Endothelial cell of umbilical vein (primary cell): ENCODE measurements at places on chromosomes 2 and 18.
A peak's percentile ranks its signal among the peaks of the same experiment; 100 is the strongest.

GRCh38 chr2:145739681-145740080 lies 1219.8 kb upstream of the ZEB2 start:
- DNase-seq: no peak

GRCh38 chr18:76348267-76349066 lies 146.6 kb downstream of the ZNF516 start:
- DNase-seq: no peak

GRCh38 chr2:237570776-237571335 lies 4.5 kb downstream of the PRLH start:
- DNase-seq: no peak

DNA sequence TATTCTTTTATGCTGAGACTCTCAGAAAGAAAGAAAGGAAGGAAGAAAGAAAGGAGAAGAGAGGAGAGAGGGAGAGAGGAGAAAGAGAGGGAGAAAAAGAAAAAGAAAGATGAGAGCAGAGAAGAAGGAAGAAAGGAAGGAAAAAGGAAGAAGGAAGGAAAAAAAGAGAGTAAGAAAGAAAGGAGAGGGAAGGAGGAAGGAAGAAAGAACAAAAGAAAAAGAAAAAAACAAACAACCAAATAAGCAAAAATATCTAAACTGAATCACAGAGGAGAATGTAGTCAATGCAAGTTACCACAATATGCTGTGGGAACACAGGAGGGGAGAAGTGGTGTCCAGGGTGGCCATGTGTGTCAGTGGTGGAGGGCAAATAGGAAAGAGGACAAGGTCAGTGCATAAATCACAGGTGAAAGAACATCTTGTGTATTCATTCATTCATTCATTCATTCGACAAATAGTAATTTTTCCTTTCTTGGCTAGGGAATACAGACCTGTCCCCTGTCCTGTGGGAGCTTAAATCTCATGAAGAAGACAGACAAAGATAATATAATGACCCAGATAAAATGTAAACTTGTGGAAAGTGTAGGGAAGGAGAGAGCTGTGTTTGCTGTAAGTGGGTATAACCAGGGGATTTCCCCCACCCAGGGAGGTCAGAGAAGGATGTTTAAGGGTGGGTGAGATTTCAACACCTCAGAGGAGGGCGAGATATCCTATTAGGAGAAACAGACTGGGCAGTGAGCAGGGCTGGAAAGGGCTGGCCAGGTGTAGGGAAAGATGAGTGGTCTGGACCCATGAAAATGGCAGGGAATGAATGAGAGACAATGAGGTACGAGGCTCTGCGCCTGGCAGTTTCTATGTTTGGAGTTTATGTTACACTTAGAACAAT lies 50.7 kb downstream of the IL1R2 start:
- DNase-seq: no peak

DNA sequence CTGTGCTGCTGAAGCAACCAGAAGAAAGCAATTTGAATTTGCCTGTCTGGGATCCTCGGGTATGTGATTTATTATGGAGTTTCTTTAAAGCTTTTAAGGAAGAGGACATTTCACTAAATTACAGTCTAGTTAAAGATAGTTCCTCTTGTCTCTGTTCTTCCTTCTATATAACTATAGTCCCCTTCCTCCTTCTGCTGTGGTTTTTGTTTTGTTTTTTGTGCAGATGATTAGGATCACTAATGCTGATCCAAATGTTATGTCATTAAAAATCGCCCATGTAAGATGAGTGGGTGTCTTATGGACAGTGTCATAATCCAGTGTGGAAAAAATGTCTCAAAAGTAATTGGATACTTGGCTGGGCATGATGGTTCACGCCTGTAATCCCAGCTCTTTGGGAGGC lies 24.7 kb downstream of the PAPOLG start:
- no peak for DNase-seq

DNA sequence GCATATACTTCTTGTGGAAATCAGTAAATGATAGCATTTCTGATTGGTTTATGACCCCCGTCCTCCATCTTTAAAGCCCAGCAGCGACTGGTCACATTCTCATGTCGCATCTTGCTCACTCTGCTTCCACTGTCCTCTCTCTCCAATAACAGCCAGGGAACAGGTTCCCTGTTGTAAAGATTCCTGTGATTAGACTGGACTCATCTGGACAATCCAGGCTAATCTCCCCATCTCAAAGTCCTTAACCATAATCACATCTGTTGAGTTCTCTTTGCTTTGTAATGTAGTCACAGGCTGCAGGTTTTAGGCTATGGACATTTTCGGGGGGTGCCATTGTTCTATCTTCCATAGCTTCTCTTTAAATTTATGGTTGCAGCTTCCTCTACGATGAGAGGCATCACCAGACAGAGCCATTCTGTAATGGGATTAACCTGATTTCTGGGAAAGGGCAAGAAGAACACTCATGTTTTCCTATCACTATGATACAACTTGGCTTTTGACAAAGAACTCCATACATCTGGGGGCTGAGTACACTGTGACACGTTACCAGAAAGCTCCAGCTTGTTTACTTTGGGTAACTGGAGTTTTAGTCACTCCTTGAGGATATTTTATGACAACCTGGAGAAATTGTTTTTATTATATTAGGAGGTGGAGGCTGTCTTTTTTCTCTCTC lies 159.0 kb downstream of the NYAP2 start:
- DNase-seq: no peak

GRCh38 chr2:194155431-194155830 lies 1501.6 kb upstream of the SLC39A10 start:
- no peak for DNase-seq

DNA sequence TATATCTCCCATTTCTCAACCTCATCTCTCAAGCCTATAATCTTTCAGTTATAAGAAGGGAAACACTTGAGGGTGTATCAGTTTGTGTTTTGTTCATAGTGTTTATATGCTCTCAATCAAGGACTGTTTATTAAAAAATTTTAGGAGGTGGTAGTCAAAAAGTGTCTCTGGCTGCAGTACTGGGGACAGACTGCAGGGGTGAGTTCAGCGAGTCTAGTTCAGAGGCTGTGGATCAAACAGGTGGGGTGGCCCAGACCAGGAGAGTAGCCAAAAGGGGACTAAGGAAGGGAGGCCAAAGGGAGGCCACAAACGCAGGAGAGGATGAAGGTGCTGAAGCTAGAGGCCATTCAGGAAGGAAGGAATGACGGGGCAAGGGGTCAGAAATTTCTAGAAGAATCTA lies 136.3 kb downstream of the MSH2 start:
- no peak for DNase-seq

DNA sequence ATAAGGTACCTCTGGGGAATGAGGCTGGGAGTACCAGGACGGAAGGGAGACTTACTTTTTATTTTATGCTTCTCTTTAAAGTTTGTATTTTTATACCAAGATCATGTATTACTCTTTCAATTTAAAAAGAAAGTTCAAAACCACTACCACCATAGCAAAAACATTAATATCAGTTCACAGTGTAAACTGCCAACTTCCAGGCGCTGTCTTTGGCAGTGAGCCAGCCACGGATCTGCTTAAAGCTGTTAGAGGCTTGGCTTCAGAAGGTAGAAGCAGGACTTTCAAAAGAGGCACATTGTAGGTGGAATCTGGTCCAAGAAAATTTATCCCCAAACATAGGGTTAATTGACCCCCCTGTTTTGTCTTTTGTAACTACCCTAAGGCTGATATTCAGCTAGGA lies 74.8 kb downstream of the B3GNT2 start:
- peak; percentile 61 for DNase-seq

DNA sequence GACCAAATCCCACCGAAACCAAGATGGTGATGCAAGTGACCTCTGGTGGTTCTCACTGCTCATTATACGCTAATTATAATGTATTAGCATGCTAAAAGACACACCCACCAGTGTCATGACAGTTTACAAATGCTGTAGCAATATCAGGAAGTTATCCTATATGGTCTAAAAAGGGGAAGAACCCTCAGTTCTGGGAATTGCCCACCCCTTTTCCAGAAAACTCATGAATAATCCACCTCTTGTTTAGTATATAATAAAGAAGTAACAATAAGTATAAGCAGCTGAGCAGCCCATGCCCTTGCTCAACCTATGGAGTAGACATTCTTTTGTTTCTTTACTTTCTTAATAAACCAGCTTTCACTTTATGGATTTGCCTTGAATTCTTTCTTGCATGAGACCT lies 31.0 kb upstream of the FMNL2 start:
- DNase-seq: no peak

GRCh38 chr2:231318436-231318835 lies 77.1 kb upstream of the B3GNT7 start:
- no peak for DNase-seq

DNA sequence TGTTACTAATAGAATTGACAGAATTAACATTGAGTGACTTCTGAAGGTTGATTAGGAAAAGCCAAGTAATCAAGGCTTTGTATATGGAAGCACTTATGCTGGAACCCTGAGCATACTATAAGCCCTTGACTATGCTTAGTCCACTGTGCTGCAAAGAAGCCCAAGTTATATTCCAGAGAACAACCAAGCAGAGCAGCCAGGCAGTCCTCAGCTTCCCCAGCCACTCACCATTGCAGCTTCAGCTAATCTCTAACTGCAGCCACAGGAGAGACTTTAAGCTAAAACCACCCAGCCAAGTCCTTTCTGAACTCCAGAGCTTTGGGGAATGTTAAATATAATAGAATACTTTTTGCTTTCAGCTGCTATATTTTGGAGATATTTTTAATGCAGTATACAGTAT lies 164.4 kb upstream of the VWC2L start:
- no peak for DNase-seq

DNA sequence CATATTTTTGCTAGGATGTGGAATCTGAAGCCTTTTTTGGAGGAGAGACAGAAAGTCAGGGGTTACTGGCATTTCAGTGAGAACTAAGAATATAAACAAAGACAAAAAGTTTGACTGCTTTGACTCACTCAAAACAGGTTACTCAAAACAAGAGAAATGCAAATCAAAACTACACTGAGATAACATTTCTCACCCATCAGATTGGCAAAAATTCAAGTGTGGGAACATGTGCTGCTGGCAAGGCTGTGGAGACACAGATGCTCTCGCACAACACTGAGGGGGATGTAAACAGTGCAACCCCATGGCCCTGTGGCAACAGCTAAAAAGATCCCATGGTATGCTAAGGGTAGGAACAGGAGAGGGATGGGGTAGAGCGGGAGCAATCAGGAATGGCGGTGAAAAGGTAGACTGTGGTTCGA lies 86.6 kb downstream of the DTNB start:
- DNase-seq: peak; percentile 34

GRCh38 chr2:188383158-188383557 lies 91.5 kb downstream of the GULP1 start:
- peak; percentile 39 for DNase-seq

DNA sequence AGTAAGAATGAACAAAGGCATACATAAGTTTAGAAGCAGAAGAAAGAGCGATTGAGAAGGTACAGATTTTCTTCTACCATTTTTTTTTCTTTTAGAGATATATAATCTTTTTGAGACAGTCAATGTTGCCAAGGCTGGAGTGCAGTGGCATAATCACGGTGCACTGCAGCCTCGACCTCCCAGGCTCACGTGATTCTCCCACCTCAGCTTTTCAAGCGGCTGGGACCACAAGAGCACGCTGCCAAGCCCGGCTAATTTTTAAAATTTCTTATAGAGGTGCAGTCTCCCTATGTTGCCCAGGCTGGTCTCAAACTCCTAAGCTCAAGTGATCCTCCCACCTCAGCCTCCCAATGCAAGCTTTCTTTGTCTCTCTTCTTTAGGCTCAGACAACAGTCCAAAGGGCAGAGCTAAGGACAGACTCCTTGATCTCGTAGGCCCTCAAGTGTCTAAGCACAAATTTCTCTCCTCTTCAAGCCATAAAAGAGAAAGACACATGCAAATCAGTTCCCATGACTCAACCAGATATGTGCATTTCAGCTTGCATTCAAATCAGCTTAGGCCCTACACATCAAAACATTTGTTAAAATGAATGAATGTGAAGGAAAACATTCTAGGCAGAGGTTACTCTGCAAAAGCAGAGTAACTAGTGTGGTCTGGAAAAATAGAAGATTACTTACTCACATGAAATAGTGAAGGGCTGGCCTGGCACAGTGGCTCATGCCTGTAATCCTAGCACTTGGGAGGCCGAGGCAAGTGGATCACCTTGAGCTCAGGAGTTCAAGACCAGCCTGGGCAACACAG lies 18.0 kb downstream of the ITSN2 start:
- no peak for DNase-seq

- no peak for DNase-seq
These were observed 35.9 kb downstream of the INPP5D start for GRCh38 chr2:233096006-233096405.

DNA sequence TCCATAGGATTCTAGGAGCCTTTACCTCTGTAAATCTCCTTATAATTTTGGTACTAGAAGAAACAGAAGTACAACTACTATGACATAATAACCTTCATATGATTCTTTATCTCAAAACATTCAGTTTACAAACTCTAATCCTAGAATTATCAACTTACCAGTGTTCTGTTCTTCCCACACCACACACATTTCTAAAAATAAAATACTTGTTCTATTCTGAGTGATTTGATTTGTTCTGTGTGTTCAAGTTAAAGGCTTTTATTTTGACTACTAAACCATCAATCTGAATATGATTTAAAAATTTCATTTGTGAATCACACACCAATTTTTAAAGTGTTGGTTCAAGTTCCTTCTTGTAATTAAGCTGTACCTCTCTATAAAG lies 16.0 kb downstream of the CYTIP start:
- DNase-seq: no peak

GRCh38 chr2:187842978-187843847 lies 289.0 kb upstream of the TFPI start:
- DNase-seq: peak; percentile 75

GRCh38 chr2:39403311-39403710 lies 33.8 kb downstream of the MAP4K3 start:
- DNase-seq: no peak

DNA sequence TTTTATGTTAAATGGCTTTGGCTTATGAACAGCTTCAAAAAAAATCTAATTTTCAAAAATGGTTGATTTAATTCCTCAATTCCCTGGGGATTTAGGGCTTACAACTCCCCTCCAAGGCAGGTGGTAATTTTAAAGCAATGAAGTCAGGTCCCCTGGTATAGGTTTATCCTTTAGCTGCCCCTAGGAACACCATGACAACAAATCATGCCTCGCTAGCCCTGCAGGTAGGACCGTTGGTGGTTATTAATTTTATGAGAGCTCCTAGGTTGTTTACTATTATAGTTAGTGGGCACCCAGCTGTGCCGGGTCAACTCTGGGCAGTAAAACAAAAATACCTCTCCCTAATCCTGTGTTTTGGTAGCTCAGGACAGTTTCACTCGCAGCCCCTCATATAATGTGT lies 26.2 kb upstream of the MBOAT2 start:
- DNase-seq: no peak

DNA sequence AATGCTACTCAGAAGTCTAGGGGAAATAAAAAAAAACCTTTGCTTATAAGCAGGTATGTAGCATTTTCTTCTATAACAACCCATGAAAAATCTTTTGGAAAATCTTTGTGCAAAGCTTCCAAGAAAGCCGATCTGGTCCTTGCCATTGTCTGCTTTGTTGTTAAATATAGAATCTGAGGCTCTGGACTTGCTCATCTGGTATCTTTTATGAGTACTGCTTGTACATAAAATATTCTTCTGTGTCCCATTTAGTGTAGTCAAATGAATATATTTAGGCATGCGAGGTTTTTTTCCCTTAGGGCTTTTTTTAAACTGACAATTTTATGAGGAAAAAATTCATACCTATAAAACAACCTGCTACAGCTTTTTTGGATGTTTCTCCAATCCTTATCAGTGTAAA lies 45.0 kb upstream of the RMND5A start:
- DNase-seq: no peak
